Daoy (cell line): ENCODE measurements at places on chromosomes 2 and 18. TPM values are rescaled to one million over a fixed set of nuclear protein-coding genes. Genes with fewer than 3 reads are reported as not detected.

Gene CRIM1
- total RNA-seq, result 81.5 and 95.4 TPM in 2 replicates

Gene FAM110C
- 0.57 and 2.2 TPM in 2 replicates for total RNA-seq

Gene FOXI3
- 0.18 and 0.23 TPM in 2 replicates for total RNA-seq

Gene COX5B
- total RNA-seq, result 318 and 380 TPM in 2 replicates

Gene CTIF
- 3.6 and 8.2 TPM in 2 replicates for total RNA-seq

Gene B3GNT7
- 0.63 and 1.1 TPM in 2 replicates for total RNA-seq

Gene DNAJC5G
- not detected in 2 replicates for total RNA-seq

Gene CCDC141
- total RNA-seq, result not detected in 2 replicates

Gene COL4A3
- total RNA-seq, result 0.06 TPM in 1 of 2 replicates, not detected in the other

Gene CNGA3
- not detected in 2 replicates for total RNA-seq

Gene C1QL2
- total RNA-seq, result not detected in 2 replicates

Gene ZFP36L2
- 2.3 and 4.1 TPM in 2 replicates for total RNA-seq
